IPS-NIHi11 (cell line): ENCODE measurements at places on chromosomes 7 and 10.

- no peak for DNase-seq
These were observed 129.3 kb downstream of the WNT2 start for GRCh38 chr7:117193564-117193963.

DNA sequence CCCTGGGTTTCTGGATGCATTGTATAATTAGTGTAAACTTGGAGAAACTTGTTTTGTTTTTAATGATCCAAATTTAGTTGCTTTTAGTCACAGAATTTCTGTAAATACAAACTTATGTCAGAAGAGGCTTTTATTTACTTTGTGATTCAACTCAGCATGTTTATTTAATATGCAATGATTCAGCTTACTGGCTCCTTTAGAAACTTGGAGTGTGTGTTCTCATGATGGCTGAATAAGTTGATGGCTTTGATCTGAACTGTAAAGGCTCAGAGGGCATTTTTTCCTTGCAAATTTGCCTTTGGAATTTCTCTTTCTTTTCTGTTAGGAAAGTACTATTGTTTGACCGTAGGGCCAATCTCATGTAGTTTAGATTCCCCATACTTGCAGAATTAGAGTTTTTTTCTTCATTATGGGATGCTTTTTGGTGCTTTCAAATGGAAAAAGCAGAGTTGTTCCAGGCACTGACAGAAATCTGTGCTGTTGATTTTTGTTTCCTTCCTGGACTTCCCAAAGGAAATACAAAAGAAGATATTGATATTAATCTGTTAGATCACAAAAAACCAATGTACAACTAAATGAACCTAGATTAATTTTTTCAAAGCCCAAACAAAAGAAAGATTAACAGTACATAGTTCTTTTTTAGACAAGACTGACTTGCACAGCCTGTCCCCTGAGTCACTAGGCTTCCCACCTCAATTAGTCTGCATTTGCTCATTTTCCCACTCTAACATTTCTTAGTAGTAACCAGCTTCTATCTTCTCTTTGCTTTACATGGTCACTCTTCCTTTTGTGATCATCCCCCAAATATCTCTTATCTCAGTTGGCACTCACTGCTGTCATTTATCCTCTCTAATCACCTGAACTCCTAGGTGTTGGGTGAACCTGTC is 96.8 kb upstream of the AGR3 start:
- DNase-seq: no peak

GRCh38 chr10:122767621-122768388 is 68.2 kb upstream of the C10orf120 start:
- DNase-seq: no peak

GRCh38 chr7:66083677-66084076 is 8.1 kb downstream of the ASL start:
- no peak for DNase-seq

- DNase-seq: no peak
These were observed 90.9 kb upstream of the SMNDC1 start for GRCh38 chr10:110395350-110396283.

DNA sequence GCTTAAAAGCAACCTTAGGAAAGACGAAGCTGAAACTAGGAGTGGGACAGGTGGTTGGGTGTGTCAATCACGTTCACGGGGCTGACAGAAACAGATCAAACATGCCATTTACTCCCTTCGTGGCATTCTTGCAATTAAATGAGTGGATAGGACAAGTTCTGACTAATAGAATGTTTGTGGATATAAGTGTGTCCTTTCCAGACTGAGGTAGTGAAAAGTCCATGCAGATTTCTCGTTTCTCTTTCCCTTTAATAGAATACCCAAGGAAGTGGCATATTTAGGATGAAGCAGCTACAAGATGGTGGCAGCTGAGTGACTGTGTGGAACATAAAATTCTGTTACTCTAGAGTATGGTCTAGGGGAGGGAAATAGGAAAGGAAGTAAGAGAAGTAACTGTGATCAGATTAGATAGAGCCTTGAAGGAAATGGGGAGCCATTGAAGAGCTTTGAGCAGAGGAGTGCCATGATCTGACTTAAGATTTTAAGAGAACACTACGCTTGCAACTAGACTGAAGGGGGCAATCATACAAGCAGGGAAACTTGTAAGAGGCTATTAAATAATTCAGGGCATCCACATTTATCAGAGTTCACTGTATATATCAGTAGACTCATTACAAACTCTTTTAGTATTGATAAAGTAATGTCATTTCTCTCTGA is 46.3 kb upstream of the HYAL4 start:
- DNase-seq: no peak

- DNase-seq: no peak
These were observed 261.4 kb downstream of the COBL start for GRCh38 chr7:51055039-51055840.
